NCI-H69 (cell line): ENCODE measurements at places on chromosomes 6 and 20.

DNA sequence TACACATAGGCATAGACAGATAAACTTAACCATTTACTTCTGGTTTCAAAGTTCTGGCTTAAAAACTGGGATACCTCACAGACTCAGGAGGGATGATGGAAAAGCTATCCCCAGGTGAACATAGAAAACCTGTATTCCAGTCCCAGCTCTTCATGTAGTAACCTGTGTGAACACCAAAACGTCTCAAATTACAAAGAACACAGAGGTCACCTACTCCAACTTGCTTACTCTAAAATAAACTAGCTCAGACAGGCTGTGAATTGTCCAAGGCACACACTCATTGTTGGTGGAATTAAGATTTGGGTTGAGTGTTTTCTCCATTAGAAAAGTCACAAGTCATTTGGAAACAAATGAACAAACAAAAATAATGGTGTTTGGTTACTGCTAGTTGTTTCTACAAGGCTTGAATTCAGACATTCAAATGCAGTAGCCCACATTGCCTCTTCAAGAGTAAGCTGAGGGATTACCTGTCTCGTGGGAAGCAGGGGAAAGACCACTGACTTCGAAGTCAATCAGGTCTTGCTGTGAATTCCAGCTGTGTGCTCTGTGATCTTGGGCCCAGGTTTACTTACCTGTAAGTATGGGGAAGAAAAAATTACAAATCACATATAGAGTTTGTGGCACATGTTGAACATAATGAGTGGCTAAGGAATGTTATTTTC, 48.2 kb upstream of the LRRC1 start:
- peak; percentile 70 for DNase-seq

DNA sequence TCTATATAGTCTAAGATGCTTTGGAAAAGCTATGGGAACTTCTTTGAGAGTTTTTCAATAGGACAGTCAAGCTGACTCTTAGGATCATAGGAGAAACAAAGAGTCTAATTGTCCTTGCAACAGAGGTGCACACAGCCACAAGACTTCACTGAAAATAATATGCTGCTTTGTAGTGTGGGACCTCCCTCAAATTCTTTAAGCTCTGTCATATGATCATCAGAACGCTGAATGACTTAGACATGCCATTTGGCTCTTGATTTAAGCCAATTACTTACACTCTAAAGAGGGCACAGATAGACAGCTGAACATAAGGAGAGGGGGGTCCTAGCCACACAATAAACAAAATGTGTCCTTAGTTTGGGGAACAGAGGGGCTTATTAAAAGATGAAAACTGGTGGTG, 818.7 kb upstream of the GJE1 start:
- DNase-seq, result no peak

DNA sequence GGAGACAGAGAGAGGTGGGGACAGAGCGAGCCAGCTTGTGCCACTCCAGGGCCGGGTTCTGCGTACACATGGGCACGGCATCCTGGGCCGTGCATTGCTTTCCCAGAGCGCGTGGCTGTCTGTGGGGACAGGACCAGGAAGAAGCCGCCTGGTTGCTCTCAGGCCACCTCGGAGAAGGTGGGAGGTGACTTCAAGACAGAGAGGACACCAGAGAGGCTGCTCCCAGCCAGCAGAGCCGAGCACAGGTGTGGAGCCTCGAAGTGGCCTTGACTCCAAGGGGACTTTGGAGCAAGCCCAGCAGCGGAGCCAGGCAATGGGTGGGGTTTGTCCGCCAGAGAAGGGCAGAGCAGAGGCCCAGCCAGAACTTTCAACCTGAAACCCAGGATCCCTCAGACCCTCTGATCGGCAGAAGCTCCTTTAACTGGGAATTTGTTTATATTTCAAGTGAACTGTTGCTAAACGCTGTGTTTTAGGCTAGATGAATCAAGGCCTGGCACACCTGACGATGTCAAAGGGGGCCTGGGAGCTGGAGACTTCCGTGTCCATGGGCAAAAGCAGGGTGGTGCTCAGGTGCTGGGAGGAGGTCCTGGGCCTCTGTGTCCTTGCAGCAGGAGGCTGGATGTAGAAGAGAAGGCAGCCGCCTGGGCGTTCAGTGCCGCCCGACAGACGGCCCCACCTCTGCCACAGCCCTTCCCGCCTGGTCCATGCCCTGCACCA, 262.1 kb downstream of the DLL1 start:
- peak; percentile 11 for DNase-seq

- DNase-seq, result no peak
Measured at GRCh38 chr6:149405823-149406765, 6.0 kb downstream of the SUMO4 start.

DNA sequence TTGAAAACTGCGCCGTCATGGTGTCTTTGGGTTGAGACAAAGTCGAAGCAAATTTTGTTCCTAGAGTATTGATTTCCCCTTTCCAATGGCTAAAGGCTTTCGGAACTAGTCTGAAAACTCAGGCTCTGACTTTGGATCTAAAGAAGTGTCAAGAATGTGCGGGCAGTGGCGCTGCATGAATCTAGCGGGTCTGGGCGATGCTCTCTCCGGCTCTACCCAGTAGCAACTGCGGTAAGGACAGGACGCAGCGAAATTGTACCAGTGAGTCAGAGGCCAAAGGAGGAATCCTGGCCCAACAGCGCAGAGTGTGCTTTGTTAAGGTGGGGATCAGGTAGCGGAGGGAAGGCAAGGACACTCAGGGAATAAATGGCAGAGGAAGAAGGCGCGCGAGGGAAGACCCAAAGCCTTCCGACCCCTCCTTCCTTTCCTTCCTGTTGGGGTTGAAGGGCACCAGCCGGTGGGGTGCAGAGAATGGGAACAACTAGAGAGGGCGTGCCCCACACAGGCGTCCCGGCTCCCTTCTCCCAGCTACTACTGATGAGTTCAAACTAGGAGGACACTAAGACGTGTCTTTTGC, 32.1 kb downstream of the HLA-F start:
- DNase-seq, result no peak

- DNase-seq, result no peak
Measured at GRCh38 chr6:56574292-56574691, 68.4 kb downstream of the DST start.

GRCh38 chr20:41287327-41287726, 30.2 kb downstream of the ZHX3 start:
- no peak for DNase-seq

GRCh38 chr6:18343741-18344140, 43.4 kb upstream of the RNF144B start:
- DNase-seq, result no peak

DNA sequence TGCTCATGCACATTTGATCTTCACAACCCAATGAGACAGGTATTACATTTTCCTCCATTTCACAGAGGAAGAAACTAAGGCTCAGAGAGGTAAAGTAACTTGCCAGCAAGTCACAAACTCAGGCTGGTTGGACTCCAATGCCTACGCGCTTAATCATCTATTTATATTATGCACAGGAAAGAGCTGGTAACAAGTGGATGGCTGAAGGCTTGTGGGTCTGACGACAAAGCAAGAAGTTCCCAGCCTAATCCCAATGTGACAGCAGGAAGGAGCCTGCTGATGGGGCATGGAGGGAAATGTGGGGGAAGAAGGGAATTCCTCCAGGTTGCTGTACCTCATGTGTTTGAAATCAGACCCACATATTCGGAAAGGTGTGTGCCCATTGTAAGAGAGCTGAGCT, 3.9 kb downstream of the CDH22 start:
- no peak for DNase-seq

GRCh38 chr20:34753706-34754461, 49.7 kb downstream of the TP53INP2 start:
- no peak for DNase-seq

- DNase-seq, result peak; percentile 13
Measured at GRCh38 chr6:70575899-70576495, 9.3 kb downstream of the SDHAF4 start.

DNA sequence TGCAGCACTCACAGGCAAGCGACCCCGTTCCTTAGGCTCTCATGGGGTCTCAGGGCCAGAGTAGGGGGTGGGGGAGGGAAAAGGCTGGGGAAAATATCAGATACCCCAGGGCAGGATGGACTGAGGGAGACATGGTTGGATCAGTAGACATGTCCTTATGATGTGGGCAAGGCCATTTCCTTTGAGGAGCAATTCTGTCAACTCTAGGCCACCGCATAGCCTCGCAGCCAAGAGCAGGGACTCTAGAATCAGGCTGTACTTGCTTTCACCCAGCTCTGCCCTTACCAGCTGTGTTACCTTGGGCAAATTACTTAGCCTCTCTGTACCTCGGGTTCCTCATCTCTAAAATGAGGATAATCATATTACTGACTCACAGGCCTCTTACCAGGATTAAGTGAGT, 2.2 kb upstream of the MAPK13 start:
- no peak for DNase-seq

DNA sequence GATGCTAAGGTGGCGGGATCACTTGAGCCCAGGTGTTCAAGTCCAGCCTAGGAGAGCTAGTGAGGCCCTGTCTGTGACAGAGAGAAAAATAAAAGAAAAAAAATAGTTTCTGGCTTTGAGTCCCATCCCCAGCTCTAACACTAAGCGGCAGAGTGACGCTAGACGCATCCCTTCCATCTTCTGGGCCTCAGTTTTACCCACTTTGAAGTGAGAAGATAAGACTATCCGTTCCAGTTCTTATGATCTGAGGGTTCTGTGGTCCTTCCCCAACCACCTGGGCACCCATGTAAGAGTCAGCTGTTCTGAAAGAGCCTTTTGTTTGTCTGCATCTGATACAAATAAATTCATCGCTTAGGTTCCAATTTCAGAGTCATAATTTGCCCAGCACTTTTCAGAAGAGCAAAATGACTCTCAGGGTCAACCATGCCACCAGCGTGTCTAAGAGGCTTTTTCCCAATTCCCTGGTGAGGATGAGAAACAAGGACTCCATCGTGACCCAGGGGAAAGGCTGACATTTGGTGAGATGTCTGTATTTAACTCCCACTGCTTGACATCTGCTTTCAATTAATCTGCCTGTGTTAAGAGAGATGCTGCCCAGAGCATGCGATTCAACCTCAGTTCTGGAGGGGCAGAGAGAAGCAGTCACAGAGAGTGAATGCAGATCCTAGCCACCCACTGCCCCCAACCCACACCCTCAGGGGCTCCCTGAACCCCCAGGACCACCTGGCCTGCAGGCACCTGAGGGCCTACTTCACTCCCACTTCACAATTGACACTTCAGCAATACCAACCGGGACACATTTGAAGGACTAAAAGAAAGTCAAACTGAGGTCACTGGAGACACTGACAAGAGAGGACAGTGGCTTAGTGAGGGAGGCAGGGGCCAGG, 131.6 kb upstream of the TOP1 start:
- peak; percentile 5 for DNase-seq

GRCh38 chr6:105135907-105136430, 43.8 kb downstream of the POPDC3 start:
- DNase-seq, result peak; percentile 72

DNA sequence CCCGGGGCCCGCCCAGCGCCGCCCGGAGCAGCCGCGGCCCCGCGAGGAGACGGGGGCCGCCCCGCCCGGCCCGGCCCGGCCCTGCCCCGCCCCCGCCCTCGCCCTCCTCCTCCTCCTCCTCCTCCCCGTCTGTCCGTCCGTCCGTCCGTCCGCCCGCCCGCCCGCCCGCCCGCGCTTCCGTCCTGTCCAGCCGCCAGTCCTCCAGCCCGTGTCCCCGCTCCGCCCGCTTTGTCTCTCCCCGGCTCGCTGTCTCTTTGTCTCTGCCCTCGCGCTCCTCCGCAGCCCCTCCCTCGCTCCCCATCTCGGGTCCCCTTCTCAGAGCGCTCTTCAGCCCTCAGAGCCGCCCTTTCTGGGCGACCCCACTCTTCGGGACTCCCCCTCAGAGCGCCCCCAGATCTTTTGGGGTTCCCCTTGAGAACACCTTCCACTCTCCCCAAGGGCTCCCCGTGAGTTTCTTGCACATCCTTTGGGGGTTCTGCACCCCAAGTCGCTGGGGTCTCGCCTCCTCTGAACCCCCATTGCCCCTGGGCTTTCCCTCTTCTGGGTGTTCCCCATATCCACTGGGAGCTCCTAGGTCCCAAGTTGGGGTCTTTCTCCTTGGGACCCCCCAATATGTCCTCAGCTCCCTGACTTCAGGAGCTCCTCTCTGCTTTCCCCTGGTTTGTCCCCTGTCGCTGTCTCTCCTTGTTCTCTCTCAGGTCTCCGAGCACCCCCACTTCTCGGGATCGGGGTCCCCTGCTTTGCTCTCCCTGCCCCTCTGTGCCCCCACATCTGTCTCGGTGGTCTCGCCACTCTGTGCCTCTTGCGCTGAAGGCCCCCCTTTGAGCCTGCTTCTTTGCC, 79.5 kb upstream of the MYL9 start:
- DNase-seq, result peak; percentile 68

- DNase-seq, result no peak
Measured at GRCh38 chr6:159045801-159046200, 1.0 kb upstream of the TAGAP start.

DNA sequence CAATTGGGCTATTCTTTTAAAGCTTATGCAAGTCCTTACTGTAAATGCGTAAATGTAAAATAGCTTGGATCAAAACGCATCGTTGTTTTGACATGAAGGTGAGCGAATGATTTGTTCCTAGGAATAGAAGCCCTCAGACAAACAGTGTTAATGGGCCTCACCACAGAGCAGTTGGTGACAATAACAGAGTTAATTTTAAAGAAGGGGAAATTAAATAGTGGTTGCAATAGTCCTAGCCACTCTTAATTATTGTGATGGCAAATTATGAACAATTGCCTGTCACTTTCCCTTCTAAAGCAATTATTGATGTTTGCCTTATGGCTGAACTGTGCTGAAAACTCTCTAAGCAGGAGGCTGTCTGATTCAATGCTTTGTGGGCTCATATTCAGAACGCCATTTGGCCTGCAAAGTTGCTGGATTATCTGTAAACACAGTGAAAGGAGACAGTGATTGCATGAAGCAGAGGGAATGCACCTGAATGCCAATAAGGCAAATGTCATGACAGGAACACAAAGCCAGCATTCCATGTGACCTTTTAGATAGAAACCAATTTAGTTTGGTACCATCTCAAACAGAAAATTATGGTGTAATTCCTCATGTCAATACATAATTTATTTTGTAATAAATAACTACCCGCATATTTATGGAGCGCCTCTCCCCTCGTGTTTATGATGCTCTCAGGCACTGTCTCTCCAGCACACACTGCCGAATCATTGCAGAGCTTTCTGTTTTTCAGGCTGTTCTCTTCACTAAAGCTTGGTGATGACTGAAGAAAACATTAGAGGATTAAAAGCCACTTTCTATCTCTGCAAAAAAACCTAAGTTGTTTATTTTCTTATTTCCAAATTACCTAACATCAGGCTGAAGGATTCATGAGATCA, 387.5 kb downstream of the HACE1 start:
- DNase-seq, result peak; percentile 98

- DNase-seq, result peak; percentile 88
Measured at GRCh38 chr6:150142670-150143515, at the start of gene PPP1R14C. Gene PPP1R14C (plus strand): TSS chr6:150143044. CDS start chr6:150143193, 149 bp downstream.
